NB4 (cell line): ENCODE measurements at places on chromosomes 13 and 19.

DNA sequence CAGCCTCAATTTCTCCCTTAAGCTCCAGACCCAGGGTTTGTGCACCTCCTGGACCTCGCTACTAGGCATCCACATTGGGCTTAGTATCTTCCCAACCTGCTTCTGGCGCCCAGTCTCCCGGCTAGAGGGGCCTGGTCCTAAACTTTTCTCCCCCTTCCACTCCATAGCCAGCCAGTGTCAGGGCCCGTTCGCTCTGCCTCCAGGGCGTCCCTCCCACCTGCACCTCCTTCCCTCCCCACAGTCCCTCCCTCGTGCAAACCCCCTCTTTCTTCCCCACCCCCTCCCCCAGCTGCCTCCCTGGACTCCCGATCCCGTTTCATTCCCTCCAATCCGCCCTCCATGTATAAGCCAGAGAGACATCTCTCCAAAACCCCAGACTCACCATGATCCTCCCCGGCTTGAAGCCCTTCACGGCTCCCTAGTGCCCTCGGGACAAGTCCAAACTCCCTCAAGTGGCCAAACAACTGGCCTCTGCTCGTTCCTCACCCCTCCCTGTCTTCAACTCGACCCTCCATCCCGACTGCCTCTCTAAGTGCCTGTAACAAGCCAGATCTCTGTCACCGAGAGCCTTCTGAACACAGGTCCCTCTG is 997 bp upstream of the SAMD4B start:
- peak; percentile 44 for DNase-seq

GRCh38 chr19:32406161-32407003 is 812 bp downstream of the DPY19L3 start:
- DNase-seq = no peak

DNA sequence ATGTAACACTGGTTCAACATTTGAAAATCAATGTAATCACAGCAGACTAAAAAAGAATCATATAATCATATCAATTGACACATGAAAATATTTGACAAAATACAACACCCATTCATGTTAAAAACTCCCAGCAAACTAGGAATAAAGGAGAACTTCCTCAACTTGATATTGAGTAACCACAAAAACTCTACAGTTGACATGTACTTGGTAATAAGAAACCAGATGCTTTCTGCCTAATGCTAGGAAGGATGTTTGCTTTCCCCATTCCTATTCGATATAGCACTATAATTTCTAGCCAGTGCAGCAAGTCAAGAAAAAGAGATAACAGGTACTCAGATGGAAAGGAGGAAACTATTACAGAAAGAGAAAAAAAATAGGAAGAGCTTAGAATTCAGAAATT is 26.9 kb downstream of the UFM1 start:
- DNase-seq = no peak

GRCh38 chr19:13492128-13492527 is 14.2 kb downstream of the CACNA1A start:
- DNase-seq = no peak

- DNase-seq = no peak
These were observed 95.0 kb downstream of the CDK8 start for GRCh38 chr13:26348966-26349365.

- peak; percentile 17 for DNase-seq
These were observed 64.9 kb downstream of the CRYL1 start for GRCh38 chr13:20460761-20461160.

GRCh38 chr19:31497709-31498108 is 148.5 kb upstream of the TSHZ3 start:
- no peak for DNase-seq

GRCh38 chr19:56832352-56832928 is 8.1 kb downstream of the PEG3 start:
- DNase-seq = no peak
